Activated T-helper 2 cell treated with anti-CD3 and anti-CD28 coated beads, Interferon-gamma antibody, Interleukin-2, Interleukin-4, amounts not matched to agents 10 μg/mL and 5 μg/mL and 100 μg/mL, durations not matched to agents 14 hours and 24 hours and 36 hours (primary cell): ENCODE measurements at places on chromosomes 12 and 14. TPM values are rescaled to one million over a fixed set of nuclear protein-coding genes. Genes with fewer than 3 reads are reported as not detected.

DNA sequence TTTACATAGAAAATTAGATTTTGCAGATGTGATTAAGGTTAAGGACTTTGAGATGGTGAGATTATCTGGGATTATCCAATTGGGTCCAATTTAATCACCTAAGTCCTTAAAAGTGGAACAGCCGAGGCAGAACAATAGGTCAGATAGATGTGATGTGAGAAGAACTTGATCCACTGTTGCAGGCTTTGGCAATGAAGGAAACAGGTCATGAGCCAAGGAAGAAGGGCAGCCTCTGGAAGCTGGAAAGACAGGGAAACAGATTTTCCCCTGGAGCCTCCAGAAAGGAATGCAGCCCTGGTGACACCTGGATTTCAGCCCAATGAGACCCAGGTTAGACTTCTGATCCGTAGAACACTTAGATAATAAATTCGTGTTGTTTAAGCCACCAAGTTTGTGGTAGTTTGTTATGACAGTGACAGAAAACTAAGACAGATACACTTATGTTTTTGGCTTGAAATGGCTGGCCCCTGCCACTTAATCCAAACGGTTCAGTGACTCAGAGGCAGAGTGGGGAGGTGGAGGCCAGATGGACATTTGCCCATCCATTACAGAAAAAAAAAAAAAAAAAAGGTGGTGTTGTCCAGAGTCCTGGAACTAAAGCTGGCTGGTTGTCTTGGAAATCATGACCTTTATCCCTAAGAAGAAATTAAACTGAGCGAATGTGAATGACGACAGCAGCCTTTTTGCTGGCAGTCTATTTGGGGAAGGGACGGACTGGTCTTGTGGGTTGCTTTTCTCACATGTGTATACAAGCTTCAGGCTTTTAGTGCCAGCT lies 181.9 kb upstream of the NRXN3 start:
- no peak for DNase-seq

- no peak for DNase-seq
These were observed 17.6 kb downstream of the PNP start for GRCh38 chr14:20486684-20487395.

- no peak for DNase-seq
These were observed 1.4 kb downstream of the KRT2 start for GRCh38 chr12:52650520-52651081.

DNA sequence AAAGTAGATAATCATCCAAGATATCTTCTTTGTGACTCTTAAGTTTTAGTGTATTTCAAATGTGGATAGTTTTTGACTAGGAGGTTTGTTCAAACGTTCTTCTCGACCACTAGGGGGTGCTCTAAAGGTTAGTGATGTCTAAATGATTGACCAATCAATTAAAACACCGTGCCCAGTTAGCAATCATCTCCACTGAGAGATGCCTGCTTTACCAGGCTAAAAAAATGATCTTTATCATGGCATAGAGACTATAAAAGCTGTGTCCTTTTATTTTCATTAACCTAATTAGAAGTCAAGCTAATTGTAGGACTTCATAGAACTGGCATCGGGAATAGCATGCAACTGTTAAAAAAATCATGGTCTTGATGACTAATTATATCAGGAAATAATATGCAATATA lies 153.9 kb downstream of the PRKCH start:
- no peak for DNase-seq

GRCh38 chr12:71474791-71475190 lies 35.2 kb downstream of the LGR5 start:
- DNase-seq: no peak

DNA sequence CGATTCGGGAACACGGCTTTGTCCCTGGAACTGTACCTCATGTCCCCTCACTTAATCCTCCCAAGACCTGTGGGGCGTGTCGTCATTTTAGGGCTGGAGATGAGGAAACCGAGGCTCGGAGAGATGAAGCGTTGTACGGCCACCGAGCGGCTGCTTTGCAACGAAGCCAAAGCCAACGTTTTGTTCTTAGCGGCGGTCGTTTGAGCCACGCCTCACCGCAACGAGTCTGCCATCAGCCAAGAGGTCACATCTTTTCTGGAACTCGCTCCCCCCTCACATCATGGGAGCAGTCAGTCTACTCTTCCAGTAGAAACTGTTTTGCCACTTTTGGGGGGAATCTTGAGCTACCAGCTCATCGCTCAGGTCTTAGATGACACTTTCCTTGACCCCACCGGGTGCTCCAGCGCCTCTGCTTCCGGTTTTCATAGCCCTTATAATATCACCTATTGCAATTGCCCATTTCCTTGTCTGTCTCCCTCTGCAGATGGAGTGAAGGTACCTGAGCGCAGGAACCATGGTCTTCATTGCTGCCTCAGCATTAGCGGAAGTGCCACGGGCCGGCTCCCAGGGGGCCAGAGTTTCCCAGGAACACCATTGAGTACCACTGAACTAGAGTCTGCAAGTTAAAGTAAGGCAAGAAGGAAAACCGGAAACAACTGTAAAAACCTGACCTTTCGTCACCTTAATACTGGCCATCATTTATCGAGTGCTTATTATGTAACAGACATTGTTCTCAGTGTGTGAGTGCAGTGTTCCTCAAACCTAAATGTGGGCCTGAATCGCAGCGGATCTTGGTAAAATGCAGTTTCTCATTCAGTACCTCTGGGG lies 19.6 kb downstream of the NINJ2 start:
- DNase-seq: no peak

- no peak for DNase-seq
These were observed 52.9 kb downstream of the ANO6 start for GRCh38 chr12:45268672-45269411.

- DNase-seq: no peak
These were observed 312.3 kb downstream of the PAWR start for GRCh38 chr12:79378496-79378895.

GRCh38 chr12:92496790-92497189 lies 206.0 kb upstream of the PLEKHG7 start:
- DNase-seq: no peak

DNA sequence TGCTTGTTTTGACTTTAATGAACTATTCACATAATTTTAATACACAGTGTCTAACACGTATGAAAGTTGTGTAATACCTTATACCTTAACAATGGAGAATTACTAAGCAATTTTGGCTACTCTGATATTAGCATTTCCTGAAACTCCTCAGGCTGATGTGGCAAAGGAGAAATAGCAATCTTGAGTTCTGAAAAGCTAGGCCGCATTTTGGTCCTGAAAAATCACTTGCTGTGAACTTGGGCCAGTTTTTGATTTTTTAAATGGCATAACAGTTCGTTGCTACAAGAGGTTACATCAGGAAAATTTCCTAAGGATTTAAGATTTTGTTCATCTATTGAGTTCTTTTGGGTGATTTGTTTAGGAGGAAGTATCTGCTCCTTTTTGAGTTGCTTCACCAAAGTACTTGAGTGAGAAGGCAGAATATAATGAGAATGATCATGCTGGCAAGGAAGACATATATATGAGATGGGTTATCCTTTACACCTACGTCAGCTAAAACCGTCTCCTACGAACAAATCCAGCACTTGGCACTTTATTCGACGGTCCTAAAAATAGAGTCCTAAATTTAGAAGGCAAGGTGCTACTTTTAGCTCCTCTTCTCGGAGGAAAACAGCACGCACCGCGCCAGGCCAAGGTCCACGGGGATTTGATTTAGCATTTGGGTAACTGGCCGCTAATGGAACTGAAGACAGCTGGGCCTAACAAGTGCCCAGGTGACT lies 32.2 kb downstream of the MIA2 start:
- DNase-seq: no peak

DNA sequence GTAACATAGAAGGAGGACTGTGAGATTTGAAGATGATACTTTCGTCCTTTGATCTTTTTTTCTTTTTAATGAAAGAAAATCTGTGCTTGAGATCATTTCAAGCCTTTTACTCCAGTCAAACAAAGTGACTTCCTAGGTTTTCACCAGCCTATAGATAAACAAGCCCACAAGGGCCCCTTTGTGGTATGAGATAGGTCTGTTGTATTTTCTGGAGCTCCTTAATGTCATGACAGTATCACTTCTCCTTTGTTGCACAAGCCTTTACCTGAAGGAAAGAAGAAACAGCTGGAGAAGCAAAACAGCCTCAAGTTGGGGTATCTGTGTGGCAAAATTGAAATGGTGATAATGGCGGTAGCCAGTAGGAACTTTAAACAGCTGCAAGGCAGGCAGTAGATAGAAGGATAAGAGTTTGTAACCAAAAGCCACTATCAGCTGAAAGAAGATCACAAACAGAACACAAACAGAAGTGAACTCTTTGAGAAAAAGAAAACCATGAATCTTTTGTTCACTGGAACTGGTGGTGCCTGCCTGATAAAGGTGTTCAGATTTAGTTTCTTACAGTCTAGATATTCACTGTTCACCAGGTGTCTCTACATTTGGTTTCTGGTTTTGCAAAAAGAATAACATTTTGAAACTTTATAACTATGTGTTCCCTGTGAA lies 96.8 kb downstream of the LGR5 start:
- no peak for DNase-seq

GRCh38 chr12:82593143-82593542 lies 93.6 kb upstream of the TMTC2 start:
- DNase-seq: no peak

DNA sequence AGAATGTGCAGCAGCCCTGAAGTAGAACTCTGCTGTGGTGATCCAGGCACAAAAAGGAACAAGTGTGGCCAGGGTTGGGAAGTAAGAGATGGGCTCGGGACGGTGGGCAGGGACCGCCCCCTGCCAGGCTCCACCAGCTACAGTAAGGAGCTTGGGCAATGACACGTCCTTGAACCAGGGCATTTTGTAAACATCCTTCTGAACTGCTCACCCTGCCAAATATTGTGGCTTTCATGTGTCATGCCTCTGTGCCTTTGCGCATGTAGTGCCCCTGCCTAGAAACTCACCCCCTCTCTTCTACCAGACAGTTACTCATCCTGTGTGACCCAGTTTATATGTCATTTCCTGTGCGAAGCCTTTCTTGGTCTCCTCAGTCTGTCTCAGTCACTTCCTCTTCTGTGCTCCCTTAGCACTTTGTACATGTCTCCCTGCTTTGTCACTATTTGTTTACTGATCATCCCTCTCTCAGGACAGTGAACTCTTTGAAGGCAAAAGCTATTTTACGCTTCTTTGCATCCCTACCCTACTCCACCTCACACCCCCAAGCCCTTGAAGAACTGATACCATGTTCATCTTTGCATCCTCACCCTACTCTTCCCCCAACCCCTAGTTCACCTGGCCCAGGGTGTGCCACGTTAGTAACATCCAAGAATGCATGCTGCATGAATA lies 108.9 kb upstream of the PLEKHG7 start:
- peak; percentile 66 for DNase-seq

GRCh38 chr12:55060470-55060869 lies 40.7 kb downstream of the NEUROD4 start:
- DNase-seq: peak; percentile 21

GRCh38 chr12:114683709-114684097 lies 272 bp downstream of the TBX3 start:
- no peak for DNase-seq

- DNase-seq: no peak
These were observed 10.6 kb upstream of the PKP2 start for GRCh38 chr12:32907166-32907565.

DNA sequence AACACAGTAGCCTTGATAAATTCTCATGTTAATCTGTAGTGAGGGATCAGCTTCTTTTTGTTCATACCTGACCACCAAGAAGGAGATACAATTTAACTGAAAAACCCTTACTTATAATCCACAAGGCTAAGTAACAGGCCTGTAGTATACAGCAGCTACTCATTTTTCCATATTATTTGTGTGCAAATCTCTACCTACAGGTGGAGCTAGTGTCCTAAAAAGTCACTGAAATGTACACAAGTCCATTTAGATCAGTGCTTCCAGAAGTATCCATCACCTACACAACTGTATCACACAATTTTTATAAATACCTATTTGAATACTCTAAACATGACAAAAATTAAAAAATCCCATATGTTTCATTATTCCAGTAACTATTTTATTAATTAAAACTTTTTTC lies 173.2 kb downstream of the SLC35F4 start:
- DNase-seq: no peak

GRCh38 chr12:116247377-116247776 lies 30.1 kb downstream of the MED13L start:
- no peak for DNase-seq

- DNase-seq: no peak
These were observed 146.6 kb downstream of the STXBP6 start for GRCh38 chr14:24903337-24903736.

- DNase-seq: no peak
These were observed 127.1 kb upstream of the RTL1 start for GRCh38 chr14:101030586-101030985.

DNA sequence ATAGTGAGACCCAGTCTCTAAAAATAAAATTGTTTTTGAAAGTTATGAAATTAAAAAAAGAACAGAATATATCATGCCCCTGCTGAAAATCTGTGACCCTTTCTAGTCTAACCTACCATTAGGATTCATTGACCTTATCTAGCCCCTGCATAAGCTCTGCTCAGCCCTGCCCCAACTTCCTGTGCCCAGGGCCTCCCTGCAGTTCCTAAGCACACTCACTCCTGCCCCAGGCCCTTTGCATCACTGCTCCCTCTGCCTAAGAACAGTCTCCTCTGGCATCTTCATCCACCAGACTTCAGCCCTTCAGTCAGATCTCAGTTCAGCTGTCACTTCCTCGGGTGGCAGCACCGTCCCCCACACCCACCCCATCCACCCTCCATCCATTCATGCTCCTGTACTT lies 55.4 kb downstream of the SCARB1 start:
- no peak for DNase-seq

GRCh38 chr12:92074889-92075288 lies 70.8 kb downstream of the BTG1 start:
- DNase-seq: no peak

DNA sequence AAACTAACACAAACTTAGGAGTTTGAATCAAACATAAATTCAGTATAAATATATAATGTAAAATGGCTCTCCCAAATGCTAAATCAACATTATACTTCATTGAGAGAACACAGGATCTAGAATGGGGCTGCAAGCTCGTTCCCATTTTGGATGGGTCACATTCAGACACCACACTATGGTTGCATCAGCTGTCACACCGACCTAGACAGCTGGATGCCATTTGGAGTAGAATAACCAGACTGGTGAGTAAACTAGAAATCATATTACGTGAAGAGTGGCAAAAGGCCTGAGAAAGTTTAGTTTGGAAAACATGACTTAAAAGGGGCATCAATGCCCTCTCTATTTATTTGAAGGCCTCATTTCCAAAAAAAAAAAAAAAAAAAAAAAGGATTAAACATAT lies 430.4 kb downstream of the NPAS3 start:
- DNase-seq: no peak

The MORN3 gene
- total RNA-seq: 0.34 and 0.37 TPM in 2 replicates

The MMP19 gene
- not detected in 2 replicates for total RNA-seq

The NUMB gene
- total RNA-seq: 52.4 and 66.1 TPM in 2 replicates

The PMCH gene
- total RNA-seq: 210 and 221 TPM in 2 replicates

The EIF2S3B gene
- 0.48 and 0.52 TPM in 2 replicates for total RNA-seq

The CDCA3 gene
- 41.6 and 42.1 TPM in 2 replicates for total RNA-seq

The MMP17 gene
- total RNA-seq: 0.25 and 0.62 TPM in 2 replicates

The PYGL gene
- 1.5 and 2.1 TPM in 2 replicates for total RNA-seq

The TRHDE gene
- total RNA-seq: not detected in 2 replicates

The ANKRD33 gene
- total RNA-seq: not detected in 2 replicates

The LRRC43 gene
- 1.0 and 1.6 TPM in 2 replicates for total RNA-seq

The ABCD4 gene
- 46.2 and 48.5 TPM in 2 replicates for total RNA-seq

The LETMD1 gene
- total RNA-seq: 61.0 and 63.1 TPM in 2 replicates

The AQP2 gene
- not detected in 2 replicates for total RNA-seq
